ENCODE measurements at places on chromosomes 5 and 9.

DNA sequence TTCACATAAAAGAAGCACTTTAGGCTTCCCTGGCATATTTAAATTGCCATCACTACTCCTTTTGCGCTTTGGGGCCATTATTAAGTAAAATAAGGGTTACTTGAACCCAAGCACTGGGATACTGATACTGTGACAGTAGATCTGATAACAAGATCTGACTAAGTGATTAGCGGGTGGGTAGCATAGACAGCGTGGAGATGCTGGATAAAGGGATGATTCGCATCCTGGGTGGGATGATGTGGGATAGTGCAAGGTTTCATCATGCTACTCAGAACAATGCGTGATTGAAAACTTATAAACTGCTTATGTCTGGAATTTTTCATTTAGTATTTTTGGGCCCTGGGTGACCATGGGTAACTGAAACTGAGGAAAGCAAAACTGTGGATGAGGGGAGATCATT, 75.1 kb downstream of the PTTG1 start:
- no peak for DNase-seq

DNA sequence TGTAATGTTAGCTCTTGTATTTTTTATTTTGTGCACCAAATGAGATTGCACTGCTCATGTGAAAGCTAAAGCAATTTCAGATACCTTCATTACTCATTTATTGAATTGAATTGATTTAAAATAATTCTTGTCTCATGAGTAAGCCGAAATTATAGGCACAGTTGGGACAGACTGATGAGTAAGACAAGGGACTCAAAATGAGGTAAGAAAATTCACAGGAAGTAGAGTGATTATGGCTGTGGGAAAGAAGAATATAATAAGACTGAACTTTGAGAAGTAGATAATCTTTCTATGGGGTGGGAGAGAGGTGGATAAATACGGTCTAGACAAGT, 51.1 kb downstream of the NUDT12 start:
- DNase-seq, result no peak

DNA sequence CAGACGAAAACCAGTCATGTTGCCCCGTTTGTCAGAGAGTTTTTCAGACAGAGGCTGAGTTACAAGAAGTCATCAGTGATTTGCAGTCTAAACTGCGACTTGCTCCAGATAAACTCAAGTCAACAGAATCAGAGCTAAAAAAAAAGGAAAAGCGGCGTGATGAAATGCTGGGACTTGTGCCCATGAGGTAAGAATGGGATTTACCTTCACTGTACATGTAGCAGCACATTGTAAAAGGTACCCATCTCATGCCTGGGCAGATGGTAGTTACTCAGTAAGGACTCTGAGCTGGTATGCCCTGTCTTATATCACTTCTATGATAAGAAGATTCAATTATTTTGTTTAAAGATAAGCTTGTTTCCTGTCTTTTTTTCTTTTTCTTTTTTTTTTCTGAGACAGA, 38.8 kb downstream of the RAD50 start:
- DNase-seq, result no peak

- DNase-seq, result no peak
These were observed 417.0 kb downstream of the TMEM161B start for GRCh38 chr5:87851603-87852002.

DNA sequence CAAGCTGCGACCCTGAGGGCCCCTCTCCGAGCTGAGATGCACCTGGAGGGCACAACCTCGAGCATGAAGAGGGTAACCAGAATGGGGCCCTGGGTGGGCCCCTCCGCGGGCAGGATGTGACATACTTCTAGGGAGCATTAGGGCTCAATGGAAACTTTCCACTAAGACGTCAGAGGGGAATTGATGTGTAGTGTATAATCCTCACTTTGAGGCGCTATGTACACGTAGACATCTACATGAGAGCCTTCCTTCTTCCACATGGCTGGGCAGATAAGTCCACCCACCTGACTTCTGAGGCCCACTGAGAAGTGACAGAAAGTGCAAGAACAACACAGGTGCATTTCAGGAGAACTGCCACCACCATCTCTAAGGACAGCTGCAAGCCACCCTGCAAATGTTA, 61.0 kb downstream of the DAP start:
- DNase-seq, result no peak

DNA sequence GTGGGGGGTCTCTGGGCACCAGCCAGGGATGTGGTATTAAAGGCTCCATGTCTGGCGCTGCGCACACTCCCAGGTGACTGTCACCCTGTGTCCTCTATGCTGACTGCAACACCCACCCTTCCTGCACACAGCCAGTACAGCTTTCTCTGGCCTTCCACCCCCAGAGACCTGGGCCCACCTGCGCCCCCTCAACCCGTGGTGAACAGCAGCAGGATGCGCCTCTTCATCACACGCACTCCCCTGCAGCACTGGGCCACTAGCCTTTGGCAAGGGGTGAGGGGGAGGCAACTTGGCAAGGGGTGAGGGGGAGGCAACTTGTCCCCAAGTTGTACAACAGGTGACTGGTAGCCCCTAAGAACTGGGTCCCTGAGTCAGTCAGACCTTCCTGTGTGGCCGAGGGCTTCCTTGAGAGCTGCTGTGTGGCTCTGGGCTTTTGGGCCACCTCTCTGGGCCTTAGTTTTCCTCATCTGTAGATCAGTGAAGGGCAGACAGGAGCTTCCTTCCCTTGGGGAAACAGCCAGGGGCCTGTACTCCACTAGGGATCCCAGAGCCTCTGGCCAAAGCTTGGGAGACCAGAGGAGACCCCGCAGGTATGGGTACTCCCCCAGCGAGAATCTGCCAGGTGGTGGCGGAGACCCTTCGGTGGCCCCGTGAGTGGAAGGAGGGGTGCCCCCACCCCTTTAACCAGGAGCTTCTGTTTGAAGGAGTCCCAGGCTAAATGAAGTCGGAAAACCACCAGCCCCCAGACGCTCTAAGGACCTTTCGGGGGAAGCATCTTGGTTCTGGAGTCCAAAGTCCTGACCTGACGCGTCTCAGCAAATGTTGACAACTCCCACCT, 4.5 kb downstream of the CRAT start:
- no peak for DNase-seq

DNA sequence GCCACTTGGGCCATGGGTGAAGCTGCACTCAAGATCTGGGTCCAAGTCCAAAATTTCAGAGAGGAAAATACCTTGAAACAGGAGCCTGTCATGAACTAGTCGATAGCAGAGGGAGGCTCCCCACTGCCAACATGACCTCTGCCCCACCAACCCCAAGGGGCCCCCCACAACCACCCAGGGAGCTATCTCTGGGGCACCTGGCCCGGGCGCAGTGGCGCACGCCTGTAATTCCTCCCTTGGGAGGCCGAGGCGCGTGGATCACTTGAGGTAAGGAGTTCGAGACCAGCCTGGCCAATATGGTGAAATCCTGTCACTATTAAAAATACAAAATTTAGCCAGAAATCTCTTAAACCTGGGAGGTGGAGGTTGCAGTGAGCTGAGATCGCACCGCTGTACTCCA, 20.1 kb upstream of the HMCN2 start:
- no peak for DNase-seq

GRCh38 chr9:33225319-33226147, 14.4 kb upstream of the SPINK4 start:
- DNase-seq, result peak; percentile 81

GRCh38 chr9:94142353-94142752, 58.1 kb downstream of the PTPDC1 start:
- no peak for DNase-seq

GRCh38 chr5:164359260-164360255, 854.1 kb downstream of the MAT2B start:
- DNase-seq, result no peak

- no peak for DNase-seq
These were observed 278.5 kb downstream of the CCDC171 start for GRCh38 chr9:15831384-15831783.

DNA sequence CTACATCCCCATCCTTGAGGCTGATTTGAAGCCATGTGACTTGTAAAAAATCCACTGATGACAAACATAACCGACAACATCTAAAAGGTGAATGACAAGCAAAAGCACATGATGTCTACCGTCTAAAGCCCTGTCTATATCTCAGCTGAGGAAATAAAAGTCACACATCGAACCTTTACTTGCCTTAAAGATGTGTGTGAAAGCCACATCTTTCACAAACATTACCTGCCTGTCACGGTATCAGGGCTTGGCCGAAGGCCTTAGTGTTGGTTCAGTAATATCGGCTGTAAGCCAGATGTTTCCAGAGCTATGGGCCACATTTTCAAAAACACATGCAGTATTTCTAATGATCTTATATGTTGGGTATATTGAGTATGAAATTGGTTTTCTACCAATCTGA, 125.8 kb downstream of the EFNA5 start:
- no peak for DNase-seq

GRCh38 chr5:160152901-160153300, 33.7 kb upstream of the PWWP2A start:
- DNase-seq, result no peak

DNA sequence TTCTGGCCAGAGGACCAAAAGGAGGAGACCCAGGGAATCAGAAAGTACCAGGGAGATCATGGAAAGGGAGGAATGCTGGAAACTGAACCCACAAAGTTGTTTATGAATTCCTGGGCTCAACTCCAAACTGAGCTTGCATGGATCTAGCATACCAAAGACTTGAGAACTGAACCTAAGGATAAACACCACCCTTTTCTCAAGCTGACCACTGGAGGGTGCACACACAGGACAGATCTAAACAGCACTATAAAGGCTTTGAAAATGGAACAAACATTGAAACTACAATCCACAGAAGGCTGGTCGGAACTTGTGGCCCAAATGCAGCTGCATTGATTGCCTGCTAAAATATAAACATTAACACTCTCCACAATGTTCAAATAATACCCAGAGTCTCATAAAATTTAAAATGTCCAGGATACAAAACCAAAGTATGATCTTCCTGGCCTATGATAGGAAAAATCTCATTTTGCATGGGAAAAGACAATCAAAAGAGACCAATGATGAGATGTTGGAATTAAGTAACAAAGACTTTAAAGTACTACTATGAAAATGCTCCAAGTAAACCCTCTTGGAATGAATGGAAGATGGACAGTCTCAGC, 15.6 kb upstream of the IRF1 start:
- DNase-seq, result peak; percentile 95

DNA sequence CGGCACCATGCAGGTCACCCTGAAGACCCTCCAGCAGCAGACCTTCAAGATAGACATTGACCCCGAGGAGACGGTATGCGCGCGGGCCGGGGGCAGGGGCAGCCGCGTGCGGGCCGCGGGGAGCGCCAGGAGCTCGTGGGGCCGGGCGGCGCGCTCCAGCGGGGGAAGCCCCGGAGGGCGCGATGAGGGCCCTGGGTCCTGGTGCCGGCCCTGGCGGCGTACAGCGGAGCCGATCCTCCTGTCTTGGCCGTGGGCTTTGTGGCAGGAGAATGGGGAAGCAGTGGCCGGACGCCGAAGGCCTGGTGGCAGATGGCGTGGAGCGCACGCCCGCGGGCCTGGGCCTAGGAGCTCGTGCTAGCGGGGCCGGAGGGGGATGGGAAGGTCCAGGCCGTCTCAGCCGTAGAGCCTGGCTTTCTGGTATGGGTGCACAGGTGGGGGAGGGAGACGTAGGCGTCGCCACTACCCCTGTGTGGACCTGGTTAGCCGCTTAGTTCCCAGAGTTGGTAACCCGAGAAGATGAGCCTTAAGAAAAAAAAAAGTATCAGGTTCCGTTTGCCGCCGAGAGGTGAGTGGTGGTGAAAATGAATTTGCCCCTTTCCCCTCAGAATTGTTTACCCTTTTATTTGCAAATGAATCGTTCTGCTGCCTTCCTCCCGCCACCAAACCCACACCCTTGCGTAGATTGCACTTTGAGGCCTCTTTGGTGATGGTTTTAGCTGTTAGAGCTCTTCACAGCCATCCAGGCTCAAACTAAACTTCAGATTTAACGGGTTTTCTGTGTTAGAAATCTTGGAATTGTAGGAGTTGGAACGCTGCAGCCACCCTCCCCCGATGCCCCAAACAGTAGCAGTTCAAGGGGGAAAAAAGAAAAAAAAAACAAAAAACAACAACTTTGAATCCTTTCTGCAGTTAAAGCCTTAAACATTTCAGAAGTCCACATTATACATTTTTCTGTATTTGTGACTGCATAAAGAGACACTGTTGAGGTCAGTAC, 841 bp downstream of the RAD23B start:
- DNase-seq, result peak; percentile 80

DNA sequence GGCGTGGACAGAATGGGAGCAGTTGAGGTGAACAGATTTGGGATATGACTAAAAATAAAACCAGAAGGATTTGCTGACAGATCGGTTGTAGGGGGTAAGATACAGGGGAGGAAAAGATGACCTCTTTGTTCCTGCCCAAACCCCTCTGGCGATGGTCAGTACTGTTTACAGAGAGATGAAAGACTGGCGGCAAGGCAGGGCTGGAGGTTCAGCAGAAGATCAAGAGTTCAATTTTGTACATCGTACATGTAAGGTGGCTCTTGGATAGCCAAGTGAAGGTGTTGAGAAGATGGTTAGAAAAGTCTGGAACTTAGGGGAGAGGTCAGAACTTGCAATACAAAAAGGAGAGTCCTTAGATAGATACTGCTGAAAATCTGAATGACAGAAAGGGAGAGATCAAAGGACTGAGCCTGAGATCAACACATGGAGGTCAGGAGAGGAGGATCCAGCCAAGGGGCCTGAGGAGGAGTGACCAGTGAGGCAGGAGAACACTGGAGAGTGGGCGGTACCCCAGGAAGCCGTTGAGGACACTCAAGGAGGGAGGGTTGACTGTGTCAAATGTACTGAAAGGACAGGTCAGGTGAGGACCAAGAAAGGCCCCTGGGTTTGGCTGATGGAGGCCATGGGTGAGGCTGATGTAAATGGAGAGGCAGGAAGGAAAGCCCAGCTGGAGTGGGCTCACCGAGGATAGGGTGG, 7.1 kb downstream of the IL4 start:
- DNase-seq, result no peak

DNA sequence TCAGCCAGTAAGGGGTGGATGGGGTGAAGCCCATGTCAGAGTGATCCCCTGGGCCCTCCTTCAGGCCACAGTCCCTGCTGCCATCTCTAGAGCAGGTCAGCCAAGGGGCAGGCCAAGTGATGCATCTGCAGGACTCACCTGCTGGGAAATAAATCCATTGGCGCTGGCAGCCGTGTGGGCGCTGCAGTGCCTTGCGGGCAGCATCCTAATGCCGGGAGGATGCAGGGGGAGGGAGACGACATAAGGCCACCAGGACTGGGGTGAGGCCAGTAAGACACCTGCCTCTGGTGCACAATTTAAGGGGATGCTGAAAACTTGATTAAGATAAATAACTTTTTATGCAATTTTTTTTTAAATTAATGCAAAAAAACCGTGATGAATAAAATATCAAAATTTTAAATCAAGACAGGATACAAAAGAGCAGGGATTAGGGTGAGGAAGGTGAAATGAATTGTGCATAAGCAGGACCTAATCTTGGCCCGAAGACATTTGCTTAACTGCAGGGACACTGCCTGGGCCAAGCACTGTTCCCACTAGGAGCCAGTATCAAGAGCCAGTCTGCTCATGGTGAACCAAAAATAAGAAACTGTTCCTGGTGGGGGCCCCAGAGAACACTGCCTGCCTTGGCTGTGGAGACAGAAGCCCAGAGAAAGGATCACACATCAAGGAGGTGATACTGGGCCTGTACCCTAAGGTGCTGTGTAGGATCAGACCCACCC, 67.5 kb upstream of the CPLX2 start:
- DNase-seq, result no peak

GRCh38 chr9:125889476-125890419, 142.6 kb downstream of the PBX3 start:
- DNase-seq, result peak; percentile 73
